Amygdala (tissue), 56 donors: ENCODE measurements at places on chromosomes 5 and 9.

GRCh38 chr9:35179347-35180280 is 17.8 kb downstream of the UNC13B start:
- DNase-seq, result no peak

GRCh38 chr5:118653183-118653582 is 335.2 kb downstream of the DTWD2 start:
- no peak for DNase-seq

GRCh38 chr5:40780199-40780598 is 18.0 kb downstream of the PRKAA1 start:
- no peak for DNase-seq

DNA sequence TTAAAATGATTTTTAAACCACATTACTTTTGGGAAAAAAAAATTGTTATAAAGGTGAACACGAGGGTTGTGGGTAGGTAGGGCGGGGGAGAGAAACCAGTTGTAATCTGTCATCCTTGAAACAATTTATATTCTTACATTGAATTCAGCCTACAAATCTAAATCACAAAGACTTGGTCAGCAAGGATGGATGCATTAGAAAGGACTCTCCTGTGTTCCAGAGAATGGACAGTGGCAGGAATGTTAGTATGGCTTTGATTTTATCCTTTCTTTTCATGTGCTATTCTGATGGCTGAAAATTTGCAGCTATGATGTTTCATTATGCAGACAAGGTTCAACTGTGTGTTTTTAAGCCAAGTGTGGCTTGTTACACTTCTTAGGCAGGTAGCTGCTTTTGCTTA is 234.7 kb downstream of the SLF1 start:
- no peak for DNase-seq
